AG04450 (cell line): ENCODE measurements at places on chromosomes 1 and 21. TPM values are rescaled to one million over a fixed set of nuclear protein-coding genes. Genes with fewer than 3 reads are reported as not detected.

The MCOLN2 gene
- 0.37 and 0.41 TPM in 2 replicates for polyA plus RNA-seq

- DNase-seq = no peak
Measured at GRCh38 chr1:178743801-178744200, 18.8 kb downstream of the RALGPS2 start.

The UTP11 gene
- 32.9 and 43.8 TPM in 2 replicates for polyA plus RNA-seq

- no peak for DNase-seq
Measured at GRCh38 chr1:96355961-96356360, 365.6 kb upstream of the PTBP2 start.

GRCh38 chr1:172753964-172754363 lies 95.1 kb downstream of the FASLG start:
- DNase-seq = no peak

The S100A8 gene
- polyA plus RNA-seq = not detected in 2 replicates

DNA sequence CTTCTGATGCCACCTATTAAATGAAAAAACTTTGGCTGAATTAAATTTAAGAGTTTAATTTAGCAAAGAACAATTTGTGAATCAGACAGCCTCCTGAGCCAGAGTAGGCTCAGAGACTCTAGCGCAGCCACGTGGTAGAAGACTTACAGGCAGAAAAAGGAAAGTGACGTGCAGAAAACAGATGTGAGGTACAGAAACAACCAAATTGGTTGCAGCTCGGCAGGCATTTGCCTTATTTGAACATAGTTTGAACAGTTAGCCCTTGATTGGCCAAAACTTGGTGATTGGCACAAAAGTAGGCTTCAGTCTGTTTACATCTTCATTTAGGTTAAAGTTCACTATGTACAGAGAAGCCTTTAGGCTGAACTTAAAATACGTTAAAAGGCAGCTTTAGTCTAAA lies 22.9 kb downstream of the TCP10L start:
- DNase-seq = no peak

The MNDA gene
- polyA plus RNA-seq = not detected in 2 replicates

GRCh38 chr1:161174911-161175310 lies 2.4 kb downstream of the B4GALT3 start:
- DNase-seq = no peak

The HSPB7 gene
- 3.5 and 5.5 TPM in 2 replicates for polyA plus RNA-seq

DNA sequence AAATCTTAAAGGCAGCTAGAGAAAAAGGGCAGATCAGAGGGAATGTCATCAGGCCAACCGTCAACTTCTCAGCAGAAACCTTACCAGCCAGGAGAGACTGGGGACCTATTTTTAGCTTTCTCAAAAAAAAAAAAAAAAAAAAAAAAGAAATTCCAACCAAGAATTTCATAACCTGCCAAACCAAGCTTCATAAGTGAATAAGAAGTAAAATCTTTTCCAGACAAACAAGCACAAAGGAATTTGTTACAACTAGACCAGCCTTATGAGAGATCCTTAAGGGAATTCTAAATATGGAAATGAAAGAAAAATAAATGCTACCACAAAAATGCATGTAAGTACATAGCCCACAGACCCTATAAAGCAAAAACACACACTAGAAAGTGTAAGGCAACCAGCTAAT lies 267.7 kb downstream of the AKT3 start:
- DNase-seq = no peak

The SMIM34 gene
- 0.09 TPM in 1 of 2 replicates, not detected in the other for polyA plus RNA-seq

DNA sequence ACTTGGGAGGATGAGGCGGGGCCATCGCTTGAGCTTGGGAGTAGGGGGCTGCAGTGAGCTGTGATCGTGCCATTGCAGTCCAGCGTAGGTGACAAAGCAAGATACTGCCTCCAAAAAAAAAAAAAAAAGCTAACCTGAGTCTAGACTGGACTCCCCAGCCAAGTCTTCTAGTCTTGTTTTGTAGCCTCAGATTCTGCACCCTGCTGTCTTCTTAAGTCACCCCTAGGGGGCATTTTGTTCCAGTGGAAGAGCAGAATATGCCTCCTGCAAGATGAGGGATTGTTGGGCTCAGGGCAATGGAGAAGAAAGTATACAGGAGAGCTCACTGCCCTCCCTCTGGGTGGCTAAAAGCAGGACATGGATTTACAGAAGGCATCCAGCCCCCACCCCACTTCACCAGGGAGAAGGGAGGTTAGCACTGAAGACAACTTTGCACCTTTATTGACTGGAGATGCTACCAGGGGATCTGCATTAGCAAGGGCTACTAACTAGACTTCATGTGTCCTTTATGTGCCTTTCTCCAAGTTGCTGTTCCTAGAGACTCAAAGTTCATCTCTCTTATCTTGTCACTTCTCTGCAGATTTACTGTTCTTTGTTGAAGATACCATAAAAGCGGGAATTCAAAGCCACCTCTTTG lies 15.3 kb upstream of the RNF187 start:
- DNase-seq = no peak

DNA sequence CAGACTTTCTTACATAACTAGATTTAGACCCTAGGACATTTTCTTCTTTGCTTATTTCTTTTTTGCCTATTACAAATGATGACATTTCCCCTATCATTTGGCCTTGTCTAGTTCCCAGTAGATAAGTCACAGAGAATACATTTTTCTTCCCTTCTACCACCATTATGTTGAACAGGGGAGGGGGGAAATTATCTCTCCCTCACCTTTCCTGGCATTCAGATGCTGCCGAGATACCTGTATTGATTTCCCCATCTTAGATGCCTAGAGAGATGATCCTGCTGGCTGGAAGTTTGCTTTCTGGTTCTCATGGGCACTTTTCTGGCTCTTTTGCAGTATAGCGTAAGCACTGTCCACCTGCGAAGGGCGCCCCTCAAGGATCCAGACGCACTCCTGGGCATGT lies 5.7 kb downstream of the IPO9 start:
- DNase-seq = no peak

DNA sequence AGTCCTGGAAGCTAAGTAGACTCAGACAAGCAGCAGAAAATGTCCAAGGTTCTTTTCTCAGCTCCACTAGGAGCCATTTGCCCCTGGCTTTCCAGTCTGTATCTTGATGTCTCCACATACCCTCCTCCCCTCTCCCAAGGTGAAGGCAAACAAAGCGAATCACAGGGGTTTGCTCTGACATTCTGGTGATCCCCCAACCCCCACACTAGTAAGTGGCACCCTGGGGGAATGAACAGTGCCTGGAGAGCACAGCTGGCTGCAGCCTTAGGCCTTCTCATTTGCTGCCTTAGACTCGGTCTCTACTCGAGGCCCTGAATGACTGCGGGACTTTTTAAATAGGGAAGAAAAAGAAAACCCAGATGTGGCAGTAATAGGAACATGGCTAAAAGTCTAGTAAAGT lies 15.3 kb downstream of the ERI3 start:
- DNase-seq = no peak

The CYP4Z1 gene
- not detected in 2 replicates for polyA plus RNA-seq

DNA sequence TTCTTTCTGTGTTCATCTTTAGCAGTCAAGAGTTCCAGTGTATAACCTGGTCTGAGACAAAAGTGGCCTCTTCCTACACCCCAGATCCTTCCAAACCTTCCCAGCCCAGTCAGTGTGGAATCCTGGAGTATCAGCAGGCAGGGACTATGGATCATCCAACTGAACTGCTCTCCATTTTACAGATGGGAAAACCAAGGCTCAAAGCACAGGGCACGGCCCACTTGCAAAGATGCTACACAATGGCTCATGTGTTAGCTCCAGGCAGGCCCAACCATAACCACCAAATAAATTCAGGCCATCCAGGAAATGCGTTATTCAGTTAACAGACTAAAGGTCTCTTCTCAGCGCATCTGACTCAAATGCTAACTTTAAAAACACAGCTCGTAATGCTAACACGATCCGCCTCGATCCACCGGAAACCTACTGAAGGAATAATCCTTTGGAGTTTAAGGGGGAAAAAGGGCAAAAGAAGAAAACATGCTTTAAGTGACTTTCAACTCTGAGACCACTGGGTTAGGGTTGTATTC lies 7.1 kb downstream of the GLIS1 start:
- DNase-seq = no peak

GRCh38 chr1:66527686-66528085 lies 6.3 kb upstream of the SGIP1 start:
- DNase-seq = peak; percentile 82

DNA sequence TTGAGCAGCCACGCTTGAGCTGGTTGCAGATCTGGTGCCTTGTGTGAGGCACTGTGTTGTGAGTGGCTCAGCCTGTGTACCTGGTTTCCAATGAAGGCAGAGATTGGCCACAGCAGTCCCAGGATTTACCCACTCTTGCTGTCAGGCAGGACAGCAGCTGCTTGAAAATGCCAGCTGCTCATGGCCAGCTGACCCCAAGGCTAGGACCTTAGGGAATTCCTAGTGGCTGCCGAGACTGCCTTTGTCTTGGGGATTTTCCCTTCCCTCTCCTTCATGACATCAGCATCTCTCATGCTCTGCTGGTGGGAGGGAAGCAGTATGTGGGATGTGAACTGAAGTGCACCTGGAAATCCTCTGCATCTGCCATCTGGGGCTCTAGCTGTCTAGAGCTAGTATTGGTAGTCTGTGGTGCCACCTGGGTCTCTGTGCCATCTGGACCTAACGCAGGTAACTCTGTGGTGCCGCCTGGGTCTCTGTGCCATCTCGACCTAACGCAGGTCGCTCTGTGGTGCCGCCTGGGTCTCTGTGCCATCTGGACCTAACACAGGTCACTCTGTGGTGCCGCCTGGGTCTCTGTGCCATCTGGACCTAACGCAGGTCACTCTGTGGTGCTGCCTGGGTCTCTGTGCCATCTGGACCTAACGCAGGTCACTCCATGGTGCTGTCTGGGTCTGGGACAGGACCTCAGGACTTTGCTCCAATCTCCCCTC lies 3.8 kb upstream of the LRRC47 start:
- DNase-seq = no peak

The PPFIA4 gene
- polyA plus RNA-seq = 0.82 and 1.5 TPM in 2 replicates

DNA sequence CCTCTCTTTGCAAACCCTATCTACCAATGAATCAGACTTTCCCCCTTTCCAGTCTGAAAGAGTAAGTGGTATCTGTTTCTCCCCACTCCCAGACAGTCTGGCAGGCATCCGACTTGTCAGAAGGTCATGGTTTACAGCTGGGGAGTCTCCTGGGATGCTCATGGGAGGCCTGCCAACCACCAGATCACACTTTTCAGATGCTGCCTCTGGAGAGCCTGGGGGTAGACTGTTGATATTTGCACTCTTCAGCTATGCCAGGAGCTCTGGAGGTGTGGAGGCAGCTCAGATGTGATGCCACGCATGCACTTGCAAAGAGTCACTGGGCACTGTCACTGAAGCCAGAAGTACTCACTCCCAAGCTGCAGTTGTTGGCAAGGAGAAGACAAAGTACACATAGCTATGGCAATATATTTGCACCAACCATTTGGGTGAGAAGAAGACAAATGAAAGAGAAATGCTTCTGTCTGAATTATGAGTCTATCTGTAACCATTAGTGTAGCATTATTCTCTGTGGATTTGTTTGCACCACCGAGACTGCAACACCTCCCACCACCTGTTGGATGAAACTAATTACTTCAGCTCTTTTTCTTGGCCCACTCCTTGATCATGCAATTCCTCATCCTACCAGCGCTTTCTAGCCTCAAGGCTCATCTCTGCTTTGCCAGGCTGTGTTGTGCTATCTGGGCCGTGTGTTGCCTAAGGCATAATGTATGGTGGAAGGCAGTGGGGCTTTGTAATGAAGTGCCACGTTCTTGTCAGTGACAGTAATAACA lies 133.0 kb upstream of the SPAG17 start:
- no peak for DNase-seq

GRCh38 chr1:228194921-228195812 lies 12.7 kb upstream of the OBSCN start:
- DNase-seq = no peak

The TMEM63A gene
- 16.8 and 17.1 TPM in 2 replicates for polyA plus RNA-seq

The RPE65 gene
- not detected in 2 replicates for polyA plus RNA-seq

DNA sequence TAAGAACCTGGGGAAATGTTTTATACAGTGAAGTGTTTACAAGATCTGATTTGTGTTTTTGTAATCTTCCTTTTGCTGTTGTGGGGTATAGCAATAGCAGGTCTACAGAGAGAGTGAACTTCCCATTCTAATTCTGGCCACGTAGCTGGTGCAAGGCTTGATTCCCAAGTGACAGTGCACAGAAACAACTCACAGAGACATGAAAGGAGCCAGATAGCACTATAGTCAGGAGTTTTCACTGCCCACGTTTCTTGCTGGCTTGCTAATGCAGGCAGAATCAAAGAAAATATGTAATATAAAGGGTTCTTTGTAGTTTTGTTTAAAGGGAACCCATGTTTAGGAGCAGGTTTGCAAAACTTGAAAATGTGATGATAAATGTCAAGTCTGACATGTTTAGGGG lies 170.9 kb upstream of the IVNS1ABP start:
- DNase-seq = no peak

GRCh38 chr1:145782272-145783099 lies 41.4 kb downstream of the RNF115 start:
- peak; percentile 69 for DNase-seq

The TNFRSF14 gene
- polyA plus RNA-seq = 5.4 and 7.9 TPM in 2 replicates

The AIRE gene
- polyA plus RNA-seq = not detected in 2 replicates

DNA sequence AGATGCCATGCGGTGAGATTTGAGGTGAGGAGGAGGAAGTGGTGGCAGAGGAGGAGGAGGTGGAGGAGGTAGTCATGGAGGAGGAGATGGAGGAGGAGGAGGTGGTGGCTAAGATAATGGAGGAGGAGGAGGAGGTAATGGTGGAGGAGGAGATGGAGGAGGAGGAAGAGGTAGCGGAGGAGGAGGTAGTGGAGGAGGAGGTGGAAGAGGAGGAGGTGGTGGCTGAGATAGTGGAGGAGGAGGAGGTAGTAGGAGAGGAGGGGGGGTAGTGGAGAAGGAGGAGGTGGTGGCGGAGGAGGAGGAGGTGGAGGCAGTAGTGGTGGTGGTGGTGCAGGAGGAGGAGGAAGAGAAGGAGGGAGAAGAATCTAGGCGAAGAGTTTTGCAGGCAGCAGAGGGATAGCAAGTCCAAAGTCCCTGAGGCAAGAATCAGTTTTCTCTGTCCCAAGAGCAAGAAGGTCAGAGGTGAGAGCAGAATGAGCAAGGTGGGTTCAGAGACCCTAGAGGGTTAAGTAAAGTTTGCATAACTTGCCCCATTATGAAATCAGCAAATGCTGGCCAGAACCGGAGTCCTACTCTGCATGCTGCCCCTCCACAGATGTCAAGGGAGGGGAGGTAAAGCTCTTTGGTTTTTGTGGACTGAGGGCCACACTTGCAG lies 38.9 kb upstream of the GNPAT start:
- DNase-seq = no peak

The FCRL6 gene
- polyA plus RNA-seq = not detected in 2 replicates

- DNase-seq = no peak
Measured at GRCh38 chr21:46454634-46455390, 3.9 kb upstream of the DIP2A start.

The BSDC1 gene
- 45.3 and 53.1 TPM in 2 replicates for polyA plus RNA-seq
